Activated T-helper 17 cell treated with anti-CD3 and anti-CD28 coated beads, Interleukin-2, amount 50 U/mL, for 72 hours (primary cell): ENCODE measurements at places on chromosomes 16 and 17. TPM values are rescaled to one million over a fixed set of nuclear protein-coding genes. Genes with fewer than 3 reads are reported as not detected.

The KRT12 gene
- total RNA-seq, result not detected

The SRL gene
- total RNA-seq, result not detected

GRCh38 chr16:27275394-27275793, 6.8 kb upstream of the NSMCE1 start:
- peaks cover 20% of the 10 kb centered on the region for H3K4me1 ChIP-seq
- no peak overlapping the region for H3K4me3 ChIP-seq
- no peaks in the 10 kb centered on the region for H3K36me3 ChIP-seq

GRCh38 chr17:76783146-76783545, 45.2 kb downstream of the MFSD11 start:
- no peaks in the 10 kb centered on the region for H3K27me3 ChIP-seq
- H3K4me3 ChIP-seq, result no peak overlapping the region
- H3K27ac ChIP-seq, result no peak overlapping the region
- H3K36me3 ChIP-seq, result peaks cover 28% of the 10 kb centered on the region
- H3K4me1 ChIP-seq, result no peaks in the 10 kb centered on the region

DNA sequence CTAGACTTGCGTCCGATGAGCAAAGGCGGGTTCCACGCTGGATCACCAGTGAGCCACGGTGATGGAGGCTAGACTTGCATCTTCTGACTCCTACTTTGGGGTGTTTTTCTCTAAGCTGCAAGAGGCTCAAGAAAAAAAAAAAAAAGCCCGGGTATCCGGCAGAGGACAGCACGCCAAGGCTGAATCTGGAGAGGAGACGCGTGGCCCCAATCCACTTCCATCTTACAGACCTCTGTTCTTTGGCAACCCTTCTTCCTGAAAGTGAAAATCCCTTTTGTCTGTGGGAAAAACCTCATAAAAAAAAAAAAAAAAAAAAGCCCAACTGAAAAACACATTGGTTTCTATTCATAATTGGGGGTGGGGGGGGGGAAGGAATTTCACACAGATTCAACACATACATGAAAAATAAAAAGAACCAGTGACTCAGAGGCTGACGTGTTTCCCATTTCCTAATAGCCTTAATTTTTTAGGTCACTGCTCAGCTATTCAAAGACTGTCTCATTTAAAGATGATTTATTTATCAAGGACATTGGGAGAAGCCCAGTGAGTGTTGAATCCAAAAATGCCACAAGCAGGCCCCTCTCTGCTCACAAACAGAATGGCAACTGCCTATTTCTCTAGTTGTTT, 258.3 kb downstream of the FOXL1 start:
- H3K4me3 ChIP-seq, result no peak overlapping the region

DNA sequence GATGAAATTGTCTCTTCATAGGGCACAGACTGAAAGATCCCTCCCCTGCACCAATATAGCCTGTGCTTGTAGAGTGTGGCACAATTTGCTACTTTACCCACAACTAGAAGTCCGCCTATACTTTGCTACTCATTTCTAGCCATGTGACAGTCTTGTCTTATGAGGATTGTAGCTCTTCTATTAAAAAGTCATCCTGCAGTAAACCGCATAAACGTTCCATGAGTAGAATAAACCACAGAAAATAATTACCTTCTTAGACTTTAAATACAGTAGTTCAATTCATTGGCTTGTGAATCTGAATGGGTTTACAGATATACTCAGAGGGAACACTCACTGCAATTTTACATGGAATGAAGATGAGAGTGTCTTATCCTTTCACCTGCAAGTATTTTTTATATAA, 4.4 kb downstream of the KRT27 start:
- H3K27ac ChIP-seq, result no peak overlapping the region
- ATAC-seq, result no peak
- H3K27me3 ChIP-seq, result peaks cover 59% of the 10 kb centered on the region
- H3K4me1 ChIP-seq, result peaks cover 3% of the 10 kb centered on the region
- no peaks in the 10 kb centered on the region for H3K36me3 ChIP-seq

- H3K27me3 ChIP-seq, result no peaks in the 10 kb centered on the region
- ATAC-seq, result no peak
- no peaks in the 10 kb centered on the region for H3K4me1 ChIP-seq
- no peak overlapping the region for H3K27ac ChIP-seq
Measured at GRCh38 chr17:83009414-83010205, 69.8 kb upstream of the METRNL start.

DNA sequence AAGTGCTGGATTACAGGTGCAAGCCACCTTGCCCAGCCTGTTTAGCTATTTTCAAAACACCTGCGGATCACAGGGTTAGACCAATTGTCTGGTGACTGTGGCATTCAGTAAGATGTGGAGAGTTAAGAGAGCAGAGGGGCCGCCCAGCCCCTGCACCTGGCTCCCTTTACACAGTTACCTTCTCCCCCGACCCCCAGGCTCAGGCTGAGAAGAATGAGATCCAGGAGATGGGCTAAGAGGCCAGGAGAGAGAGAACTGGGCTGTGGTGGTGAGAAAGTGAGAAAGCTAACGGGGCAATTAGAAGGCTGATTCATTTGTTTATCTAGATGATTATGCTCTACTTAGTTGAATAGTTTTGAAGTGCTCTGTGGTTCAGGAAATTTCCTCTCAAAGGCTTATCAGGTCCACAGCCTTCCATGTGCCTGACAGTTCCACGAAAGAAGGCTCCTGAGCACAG, 67.8 kb upstream of the AXIN2 start:
- H3K27ac ChIP-seq, result no peak overlapping the region
- no peak for ATAC-seq
- H3K4me3 ChIP-seq, result no peak overlapping the region
- no peaks in the 10 kb centered on the region for H3K36me3 ChIP-seq
- no peaks in the 10 kb centered on the region for H3K4me1 ChIP-seq
- no peaks in the 10 kb centered on the region for H3K27me3 ChIP-seq

DNA sequence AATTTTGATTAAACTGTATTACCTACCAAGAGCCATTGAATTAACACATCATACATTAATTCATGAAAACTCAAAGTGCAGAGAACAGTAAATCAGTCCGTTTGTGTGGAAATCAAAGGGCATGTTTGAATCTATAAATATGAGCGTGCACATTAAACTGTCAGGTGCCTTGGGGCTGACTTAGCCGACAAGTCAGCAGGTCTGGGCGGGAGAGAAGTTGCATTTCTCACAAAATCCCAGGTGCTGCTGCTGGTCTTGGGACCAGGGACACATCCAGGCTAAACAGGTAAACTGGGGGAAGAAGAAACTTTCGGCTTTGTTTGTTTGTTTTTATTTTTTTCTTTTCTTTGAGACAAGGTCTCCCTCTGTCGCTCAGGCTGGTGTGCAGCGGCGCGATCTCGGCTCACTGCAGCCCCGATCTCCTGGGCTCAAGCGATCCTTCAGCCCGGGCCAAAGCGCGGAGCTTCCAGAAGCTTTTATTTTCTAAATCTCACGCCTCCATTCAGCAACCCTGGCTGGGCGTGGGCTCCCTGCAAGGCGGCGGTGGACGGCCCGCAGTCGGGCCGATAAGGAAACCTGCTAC, 213.9 kb downstream of the MRTFB start:
- peaks cover 19% of the 10 kb centered on the region for H3K36me3 ChIP-seq
- peaks cover 4% of the 10 kb centered on the region for H3K4me1 ChIP-seq
- ATAC-seq, result peak; percentile 64
- peak overlapping the region; percentile 91 for H3K4me3 ChIP-seq

GRCh38 chr16:28313587-28313986, 21.3 kb downstream of the SBK1 start:
- H3K4me1 ChIP-seq, result peaks cover 36% of the 10 kb centered on the region
- no peak overlapping the region for H3K27ac ChIP-seq
- ATAC-seq, result no peak
- no peaks in the 10 kb centered on the region for H3K27me3 ChIP-seq

DNA sequence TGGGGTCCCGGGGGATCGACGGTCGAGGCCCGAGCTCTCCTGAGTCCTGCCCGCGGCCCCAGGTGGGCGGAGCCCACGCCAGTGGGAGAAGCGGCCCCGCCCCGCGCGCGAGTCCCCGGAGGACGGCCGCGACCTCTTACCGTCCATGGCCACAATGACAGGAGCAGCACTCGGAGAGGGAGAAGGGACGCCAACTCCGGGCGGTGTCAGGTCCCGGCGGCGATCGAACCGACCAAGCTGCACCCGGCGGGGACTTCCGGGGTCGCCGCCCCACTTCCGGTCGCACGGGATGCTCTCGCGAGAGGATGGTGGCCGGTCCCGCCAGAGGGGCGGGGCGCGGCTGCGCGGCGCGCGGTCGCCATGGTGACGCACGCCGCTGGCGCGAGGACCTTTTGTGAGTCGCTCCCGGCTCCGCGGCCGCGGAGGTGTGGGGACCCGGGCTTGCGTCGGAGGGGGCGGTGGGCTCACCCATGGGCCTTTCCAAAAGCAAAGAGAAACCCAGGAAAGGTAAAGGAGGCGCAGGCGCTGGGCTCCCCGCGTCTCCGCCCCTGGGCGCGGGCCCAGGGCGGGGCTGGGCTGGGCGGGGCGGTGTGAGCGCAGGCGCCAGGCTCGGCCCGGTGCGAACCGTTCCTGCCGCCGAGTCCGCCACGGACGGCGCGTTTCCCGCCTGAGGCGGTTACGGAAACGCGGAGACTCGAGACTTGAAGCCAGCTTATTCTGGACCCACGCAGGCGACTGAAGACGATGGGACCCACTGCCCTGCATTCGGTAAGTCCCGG, at the start of the genes CHMP1A and SPATA33:
CHMP1A (minus strand) TSS at position 267 of the 779 bp plus-strand sequence; CDS start at position 147, 120 bp downstream.
SPATA33 (plus strand) TSS at position 395 of the 779 bp plus-strand sequence; CDS start at position 471, 76 bp downstream.
- H3K4me1 ChIP-seq, result peaks cover 6% of the 10 kb centered on the region
- H3K4me3 ChIP-seq, result peak within 1 kb of the TSS; percentile 94
- H3K36me3 ChIP-seq, result peaks cover 67% of the 10 kb centered on the region
- peak; percentile 95 for ATAC-seq
- H3K27ac ChIP-seq, result peak within 1 kb of the TSS; percentile 93
- H3K27me3 ChIP-seq, result no peaks in the 10 kb centered on the region

GRCh38 chr17:50209472-50210239, 8.2 kb upstream of the COL1A1 start:
- no peak for ATAC-seq
- no peak overlapping the region for H3K4me3 ChIP-seq
- H3K27me3 ChIP-seq, result peaks cover 56% of the 10 kb centered on the region
- H3K36me3 ChIP-seq, result no peaks in the 10 kb centered on the region

DNA sequence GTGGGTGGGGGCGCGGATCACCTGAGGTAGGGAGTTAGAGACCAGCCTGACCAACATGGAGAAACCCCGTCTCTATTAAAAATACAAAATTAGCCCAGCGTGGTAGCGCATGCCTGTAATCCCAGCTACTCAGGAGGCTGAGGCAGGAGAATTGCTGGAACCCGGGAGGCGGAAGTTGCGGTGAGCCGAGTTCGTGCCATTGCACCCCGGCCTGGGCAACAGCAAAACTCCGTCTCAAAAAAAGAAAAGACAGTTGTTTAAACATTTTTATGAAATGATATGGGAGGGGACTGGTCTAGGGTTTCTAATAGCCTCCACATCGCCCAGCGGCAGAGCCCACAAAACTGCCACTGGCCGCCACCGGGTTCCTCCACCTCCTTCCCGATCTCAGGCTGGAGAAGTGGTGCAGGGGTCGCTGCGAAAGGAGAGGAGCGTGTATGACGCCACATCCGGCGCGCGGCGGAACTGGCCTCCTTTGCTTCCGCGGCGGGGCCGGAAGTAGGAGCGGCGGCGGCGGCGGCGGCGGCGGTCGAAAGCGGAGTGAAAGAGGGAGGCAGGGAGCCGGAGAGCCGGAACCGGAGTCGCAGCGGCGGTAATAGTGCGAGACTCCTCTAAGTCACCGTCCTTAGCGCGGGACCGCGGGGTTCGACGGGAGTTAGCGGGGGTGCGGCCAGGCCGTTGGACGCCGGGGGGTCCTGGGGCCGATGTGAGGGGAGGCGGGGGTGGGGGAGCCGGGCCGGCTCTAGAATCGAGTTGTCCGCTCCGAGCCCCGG, at the start of gene PPP4C:
PPP4C (plus strand) TSS at position 492 of the 773 bp plus-strand sequence. CDS start 384 bp downstream, outside the sequence.
- H3K4me1 ChIP-seq, result peaks cover 11% of the 10 kb centered on the region
- no peaks in the 10 kb centered on the region for H3K27me3 ChIP-seq
- peak within 1 kb of the TSS; percentile 97 for H3K27ac ChIP-seq
- H3K4me3 ChIP-seq, result peak within 1 kb of the TSS; percentile 91

DNA sequence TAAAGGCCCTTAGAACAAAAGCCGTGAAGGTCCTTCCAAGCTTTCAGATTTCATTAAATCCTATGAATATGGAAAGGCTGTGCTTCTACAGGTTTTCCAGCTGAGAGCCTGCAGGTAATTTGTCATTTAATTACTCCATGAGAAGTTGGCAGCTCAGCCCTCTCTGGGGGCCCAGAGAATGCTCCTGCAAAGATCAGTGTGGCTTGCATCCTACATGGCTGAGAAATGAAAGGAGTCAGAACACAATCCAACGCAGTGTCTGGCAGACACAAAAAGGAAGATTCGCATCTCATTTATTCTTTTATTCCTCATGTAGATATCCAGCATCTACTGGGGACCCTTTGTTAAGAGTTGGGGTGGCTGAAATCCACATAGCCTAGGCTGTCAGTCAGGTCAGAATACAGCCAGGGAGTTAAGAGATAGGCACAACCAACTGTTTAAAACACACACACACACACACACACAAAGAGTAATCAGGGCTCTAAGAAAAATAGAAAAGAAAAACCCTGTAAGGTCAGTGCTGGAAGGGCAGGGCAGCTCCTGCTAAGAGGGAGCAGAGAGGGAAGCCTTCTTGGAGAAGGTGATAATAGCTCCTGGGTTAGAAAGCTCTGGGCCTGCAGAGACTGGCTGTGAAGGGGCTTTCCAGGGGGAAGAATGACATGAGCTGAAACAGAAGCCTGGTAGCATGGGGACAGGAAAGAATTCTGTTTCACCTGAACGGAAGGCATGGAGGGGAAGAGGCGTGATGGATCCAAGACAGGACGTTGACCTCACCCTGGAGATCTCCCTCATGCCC, 46.9 kb upstream of the WSCD1 start:
- no peak overlapping the region for H3K27ac ChIP-seq
- no peaks in the 10 kb centered on the region for H3K4me1 ChIP-seq
- peaks cover 28% of the 10 kb centered on the region for H3K27me3 ChIP-seq
- ATAC-seq, result no peak
- no peak overlapping the region for H3K4me3 ChIP-seq

DNA sequence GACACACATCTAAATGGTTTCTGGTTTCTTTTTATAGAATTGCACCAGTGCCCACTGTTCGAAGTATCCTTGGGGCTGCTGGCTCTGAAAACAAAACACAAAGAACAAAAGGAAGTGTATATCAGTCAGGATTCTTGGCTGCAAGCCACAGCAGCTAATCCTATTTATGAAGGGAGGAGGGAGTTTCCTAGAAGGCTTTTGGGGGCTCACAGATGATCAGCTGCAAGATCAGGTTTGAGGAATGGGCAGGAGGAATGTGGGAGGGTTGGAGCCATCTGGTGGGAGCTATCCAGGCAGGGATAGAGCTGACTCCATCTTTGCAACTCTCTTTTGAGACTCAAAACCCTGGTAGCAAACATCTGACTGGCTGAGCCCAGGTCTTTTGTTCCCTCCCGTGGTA, 118.3 kb upstream of the EEF2KMT start:
- H3K4me1 ChIP-seq, result no peaks in the 10 kb centered on the region
- ATAC-seq, result no peak
- no peak overlapping the region for H3K4me3 ChIP-seq
- H3K27ac ChIP-seq, result no peak overlapping the region
- H3K36me3 ChIP-seq, result no peaks in the 10 kb centered on the region
- peaks cover 38% of the 10 kb centered on the region for H3K27me3 ChIP-seq

GRCh38 chr16:57699899-57700298, 5.3 kb downstream of the DRC7 start:
- peaks cover 2% of the 10 kb centered on the region for H3K4me1 ChIP-seq
- H3K27ac ChIP-seq, result no peak overlapping the region
- H3K4me3 ChIP-seq, result no peak overlapping the region
- ATAC-seq, result no peak
- peaks cover 1% of the 10 kb centered on the region for H3K27me3 ChIP-seq
- no peaks in the 10 kb centered on the region for H3K36me3 ChIP-seq
